ENCODE measurements at places on chromosomes 3 and 15.

- no peak for DNase-seq
Measured at GRCh38 chr3:127815001-127815400, 7.3 kb downstream of the MGLL start.

GRCh38 chr3:72163809-72164634, 379.1 kb upstream of the PROK2 start:
- no peak for DNase-seq

DNA sequence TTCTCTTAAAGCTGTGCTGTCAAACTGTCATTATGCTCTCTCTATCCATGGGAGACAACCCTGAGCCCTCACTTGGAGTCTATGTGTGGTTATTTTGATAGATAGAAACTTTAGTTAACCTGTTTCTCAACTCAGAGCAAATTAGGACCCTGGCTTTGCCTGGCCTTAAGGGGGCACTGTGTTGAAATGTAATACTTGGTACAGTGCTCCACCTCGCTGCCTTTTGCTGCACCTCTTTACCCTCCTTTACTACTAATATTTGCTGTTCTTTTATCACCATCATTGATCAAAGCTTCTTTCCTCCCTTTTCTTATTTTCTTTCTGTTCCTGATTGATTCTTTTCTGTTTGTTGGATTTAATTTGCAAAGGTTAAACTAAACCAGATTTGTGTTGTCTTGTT, 34.3 kb downstream of the STT3B start:
- DNase-seq, result no peak

DNA sequence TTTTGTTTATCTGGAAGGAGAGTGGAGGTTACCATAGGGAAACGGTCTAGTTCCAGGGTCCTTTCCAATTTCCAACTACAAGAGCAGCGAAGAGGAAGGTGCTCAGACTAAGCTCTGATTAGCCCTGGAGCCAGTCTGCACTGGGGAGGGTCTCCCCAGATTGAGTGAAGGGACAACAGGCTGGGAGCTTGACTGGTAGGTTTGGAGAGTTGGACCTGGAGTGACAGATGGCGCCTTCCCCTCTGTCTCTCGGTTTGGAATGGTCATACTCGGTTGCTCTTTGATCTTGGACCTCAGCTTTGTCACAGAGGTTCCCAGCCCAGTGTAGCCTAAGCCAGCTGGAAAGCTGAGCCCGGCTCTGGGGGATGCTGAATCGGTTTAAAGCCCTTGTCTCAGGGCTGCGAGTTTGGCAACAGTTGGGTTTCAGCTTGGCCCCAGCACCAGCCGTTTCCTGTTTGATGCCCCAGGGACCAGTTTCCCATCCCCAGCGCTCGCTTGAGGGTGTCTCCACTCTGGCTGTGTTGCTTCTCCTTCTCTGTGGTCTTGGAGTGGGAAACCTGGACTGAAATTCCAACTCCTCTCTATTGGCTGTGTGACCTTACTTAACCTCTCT, 53.1 kb upstream of the ULK4 start:
- DNase-seq, result peak; percentile 20

DNA sequence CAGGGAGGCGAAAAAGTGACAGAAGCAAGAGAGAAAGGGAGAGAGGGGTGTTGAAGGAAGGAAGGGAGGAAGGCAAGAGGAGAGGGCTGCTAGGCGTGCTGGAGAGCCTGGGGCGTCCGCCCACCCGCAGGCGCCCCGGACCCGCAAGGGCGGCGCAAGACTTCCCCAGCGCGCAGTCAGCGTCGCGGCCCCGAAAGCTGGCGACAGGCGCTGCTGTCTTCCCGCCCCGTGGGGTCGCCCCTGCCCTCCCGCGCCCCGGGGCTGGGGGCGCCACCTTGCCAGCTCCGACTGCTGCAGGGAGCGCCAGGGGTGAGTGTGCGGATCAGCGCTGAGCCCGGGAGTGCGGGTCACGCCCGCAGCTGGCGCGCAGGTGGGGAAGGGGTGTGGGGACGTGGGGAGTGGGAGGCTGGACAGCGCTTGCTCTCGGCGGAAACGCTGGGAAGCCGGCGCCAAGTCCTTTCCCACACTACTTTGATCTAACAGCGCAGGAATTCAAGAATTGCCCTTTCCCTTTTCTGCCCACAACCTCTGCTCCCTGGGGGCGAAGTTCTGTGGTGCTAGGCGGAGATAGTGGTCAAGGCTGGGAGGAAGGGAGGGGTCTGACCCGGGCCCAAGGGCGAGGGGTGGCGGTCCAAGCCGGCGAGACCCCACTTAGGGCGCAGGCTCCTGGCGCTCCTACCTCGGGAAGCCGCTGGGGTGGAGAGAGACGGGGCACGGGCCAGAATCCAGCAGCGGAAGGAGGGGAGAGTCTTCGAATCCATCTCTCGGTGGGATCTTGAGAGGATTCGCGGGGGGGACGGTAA, 266.1 kb downstream of the CGGBP1 start:
- DNase-seq, result no peak

DNA sequence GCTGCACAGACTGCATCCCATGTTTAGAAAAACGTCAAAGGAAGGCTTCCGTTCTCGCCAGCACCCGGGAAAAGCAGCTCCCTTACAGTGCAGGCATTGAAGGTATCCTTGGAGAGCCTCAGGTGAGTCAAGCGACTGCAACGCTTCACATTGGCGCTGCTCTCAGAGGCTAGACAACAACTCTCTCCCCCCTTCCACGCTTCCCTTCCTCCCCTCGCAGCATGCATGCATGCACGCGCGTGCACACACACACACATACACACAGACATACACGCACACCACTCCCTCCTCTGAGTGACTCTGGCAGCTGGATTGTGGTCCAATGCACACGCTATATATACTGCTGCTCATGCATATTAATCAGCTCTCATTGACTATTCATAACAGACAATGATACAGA, 191.1 kb downstream of the PDZRN3 start:
- DNase-seq, result no peak

GRCh38 chr3:105788593-105788992, 80.2 kb downstream of the CBLB start:
- no peak for DNase-seq
